ENCODE measurements at places on chromosomes 3 and 15. TPM values are rescaled to one million over a fixed set of nuclear protein-coding genes. Genes with fewer than 3 reads are reported as not detected.

HES1 gene
- not detected for total RNA-seq

GPR149 gene
- not detected for total RNA-seq

ASTE1 gene
- total RNA-seq, result 4.8 TPM

MGLL gene
- total RNA-seq, result 49.4 TPM

WDR6 gene
- 79.7 TPM for total RNA-seq

ARHGEF26 gene
- total RNA-seq, result 3.4 TPM

SLC49A4 gene
- total RNA-seq, result 12.5 TPM

GOLGA8T gene
- total RNA-seq, result not detected

BSN gene
- 0.17 TPM for total RNA-seq

IMPG2 gene
- under 0.01 TPM for total RNA-seq

Measured in bronchus fibroblast of lung (primary cell).